Stromal cell of bone marrow (primary cell): ENCODE measurements at places on chromosomes 12 and 14.

GRCh38 chr12:112992541-112993398 lies 14.5 kb downstream of the OAS2 start:
- peak; percentile 51 for DNase-seq

DNA sequence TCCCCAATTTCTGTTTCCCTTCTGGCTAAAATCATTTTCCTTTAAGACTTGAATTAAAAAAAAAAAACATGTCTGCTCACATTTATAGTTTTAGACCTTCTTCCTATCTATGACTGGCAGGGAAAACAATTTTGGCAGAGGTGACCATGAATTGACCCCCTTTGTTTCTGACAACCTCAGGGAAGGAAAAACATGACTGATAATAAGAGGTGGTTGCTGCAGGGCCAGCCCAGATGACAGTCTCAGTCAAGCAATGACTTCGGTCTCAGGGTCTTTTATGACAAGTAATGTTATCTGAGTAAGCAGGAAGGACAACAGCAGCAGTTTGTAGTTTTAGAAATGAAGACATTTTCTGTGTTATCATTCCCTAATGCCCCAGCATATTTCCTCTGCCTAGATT lies 430.9 kb downstream of the LRIG3 start:
- no peak for DNase-seq

GRCh38 chr12:52661668-52662067 lies 9.7 kb upstream of the KRT2 start:
- DNase-seq: no peak

DNA sequence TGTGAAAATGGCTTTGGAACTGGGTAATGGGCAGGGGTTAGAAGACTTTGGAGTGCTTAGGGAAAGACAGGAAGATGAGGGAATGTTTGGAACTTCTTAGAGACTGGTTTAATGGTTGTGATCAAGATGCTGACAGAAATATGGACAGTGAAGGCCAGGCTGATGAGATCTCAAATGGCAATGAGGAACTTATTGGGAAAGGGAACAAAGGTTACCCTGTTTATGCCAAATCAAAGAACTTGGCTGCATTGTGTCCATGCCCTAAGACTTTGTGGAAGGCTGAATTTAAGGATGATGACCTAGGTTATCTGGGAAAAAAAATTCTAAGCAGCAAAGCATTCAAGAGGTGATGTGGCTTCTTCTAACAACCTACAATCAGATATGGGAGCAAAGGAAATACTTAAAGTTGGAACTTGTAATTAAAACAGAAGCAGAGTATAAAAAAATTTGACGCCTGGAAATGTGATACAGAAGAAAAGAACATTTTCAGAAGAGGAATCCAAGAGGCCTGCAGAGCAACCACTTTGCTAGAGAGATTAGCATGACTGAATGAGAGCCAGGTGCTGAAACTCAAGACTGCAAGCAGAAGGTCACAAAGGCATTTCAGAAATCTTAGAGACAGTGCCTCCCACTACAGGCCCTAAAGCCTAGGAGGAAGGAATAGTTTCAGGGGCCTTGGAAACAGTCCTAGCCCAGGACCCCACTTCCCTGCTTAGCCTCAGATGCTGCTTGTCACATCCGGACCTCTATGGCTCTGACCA lies 65.6 kb upstream of the FLRT2 start:
- DNase-seq: no peak

DNA sequence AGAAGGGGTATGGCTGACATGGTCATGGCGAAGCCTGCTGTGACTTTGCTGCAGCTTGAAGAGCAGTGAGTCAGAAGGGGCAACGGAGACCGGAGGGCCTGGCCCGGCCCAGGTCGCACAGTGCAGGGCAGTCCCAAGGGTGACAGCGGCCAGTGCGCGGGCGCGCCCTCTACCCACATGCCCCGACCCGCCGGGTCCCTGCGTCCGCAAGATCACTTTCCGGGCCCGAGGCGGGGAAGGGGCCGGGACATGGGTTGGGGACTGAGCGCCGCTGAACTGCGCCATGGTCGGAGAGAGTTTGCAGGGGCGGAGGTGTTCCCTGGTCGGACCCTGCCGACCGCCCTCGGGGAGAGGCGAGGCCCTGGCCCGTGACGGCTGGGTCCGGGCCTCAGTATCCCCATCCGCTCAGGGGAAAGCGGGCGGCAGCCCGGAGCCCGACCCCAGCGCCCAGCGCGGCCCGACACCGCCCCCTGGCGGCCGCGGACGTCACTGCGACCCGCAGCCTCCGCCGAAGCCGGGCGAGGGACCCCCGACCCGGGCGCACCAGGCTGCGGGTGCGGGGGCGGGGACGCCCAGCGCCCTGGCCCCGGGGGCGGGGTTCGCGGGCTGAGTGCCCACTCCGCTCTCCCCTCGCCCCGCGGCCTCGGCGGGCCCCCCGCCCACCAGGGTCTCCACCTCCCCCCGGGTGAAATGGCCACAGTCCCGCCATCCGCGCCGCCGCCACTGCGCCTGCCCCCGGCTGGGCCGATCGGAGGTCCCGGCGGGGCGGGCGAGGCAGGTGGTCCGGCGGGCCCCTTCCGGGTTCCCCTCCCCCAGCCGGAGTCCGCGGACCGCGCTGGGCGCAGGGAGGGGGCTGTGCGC lies 7.2 kb upstream of the ANKRD9 start:
- DNase-seq: no peak

GRCh38 chr14:64369201-64369600 lies 19.0 kb upstream of the MTHFD1 start:
- DNase-seq: no peak

GRCh38 chr14:73146111-73146510 lies 9.8 kb downstream of the PSEN1 start:
- no peak for DNase-seq

- DNase-seq: no peak
Measured at GRCh38 chr14:73091044-73091443, 32.7 kb downstream of the RBM25 start.

GRCh38 chr14:61598980-61599379 lies 96.3 kb upstream of the HIF1A start:
- no peak for DNase-seq

- DNase-seq: peak; percentile 31
Measured at GRCh38 chr12:46524778-46525177, 152.2 kb upstream of the SLC38A2 start.

DNA sequence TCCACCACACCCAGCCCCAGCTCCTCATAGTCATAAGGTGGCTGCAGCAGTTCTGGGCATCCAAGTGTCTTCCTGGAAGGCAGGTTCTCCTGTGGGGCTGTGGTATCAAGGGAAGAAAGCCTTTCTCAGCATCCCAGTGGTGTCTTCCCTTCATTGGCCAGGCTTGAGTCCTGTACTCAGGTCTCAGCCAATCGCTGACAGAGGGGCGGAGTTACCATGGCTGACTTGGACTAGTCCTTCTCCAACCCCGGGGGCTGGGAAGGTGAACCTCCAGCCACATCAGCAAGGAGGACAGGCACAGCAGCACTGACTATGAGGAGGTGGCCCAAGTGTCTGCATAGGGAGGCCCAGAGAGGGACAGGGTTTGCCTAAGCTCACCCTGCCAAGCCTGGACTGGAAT lies 64.0 kb upstream of the SLC24A4 start:
- DNase-seq: no peak

DNA sequence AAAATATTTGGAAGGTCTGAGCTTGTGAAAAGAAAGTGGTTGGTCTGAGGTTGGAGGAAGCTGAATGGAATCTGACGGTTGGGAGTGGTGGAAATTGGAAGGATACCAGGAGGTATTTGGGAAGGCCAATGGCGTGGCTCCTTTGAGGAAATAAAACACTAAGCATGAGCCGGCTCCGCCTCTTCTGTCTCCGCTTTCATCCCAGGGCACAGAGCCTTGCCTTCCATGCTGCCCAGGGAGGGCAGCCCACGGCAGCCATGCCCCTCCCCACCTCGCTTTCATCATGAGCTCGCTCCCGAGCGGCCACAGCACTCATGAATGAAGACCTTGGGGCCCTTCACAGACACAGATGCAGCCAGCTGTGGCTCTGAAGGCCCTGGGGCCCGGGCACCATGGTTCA lies 36.2 kb downstream of the HSP90AA1 start:
- DNase-seq: peak; percentile 86

- DNase-seq: peak; percentile 74
Measured at GRCh38 chr14:58738189-58738836, 100.6 kb downstream of the DACT1 start.

DNA sequence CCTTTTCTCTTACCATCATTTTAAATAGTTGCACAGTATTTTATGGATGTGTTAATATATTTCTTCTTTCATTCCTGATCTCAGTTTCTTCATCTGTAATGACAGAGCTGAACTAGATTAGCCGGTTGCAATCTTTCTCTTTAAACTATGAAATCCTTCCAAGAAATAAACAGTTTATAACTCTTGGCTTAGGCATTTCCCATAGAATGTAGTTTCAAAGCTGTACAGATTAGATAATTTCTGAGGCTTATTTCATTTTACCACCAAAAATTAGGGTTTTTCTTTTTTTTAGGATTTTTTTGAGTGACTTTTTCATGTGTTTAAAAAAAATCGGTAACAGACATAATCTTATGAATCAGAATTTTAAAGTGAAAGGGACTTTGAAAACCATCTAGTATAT lies 144.0 kb downstream of the RAD51B start:
- no peak for DNase-seq

- DNase-seq: no peak
Measured at GRCh38 chr14:99854831-99855230, 61.6 kb downstream of the EML1 start.

DNA sequence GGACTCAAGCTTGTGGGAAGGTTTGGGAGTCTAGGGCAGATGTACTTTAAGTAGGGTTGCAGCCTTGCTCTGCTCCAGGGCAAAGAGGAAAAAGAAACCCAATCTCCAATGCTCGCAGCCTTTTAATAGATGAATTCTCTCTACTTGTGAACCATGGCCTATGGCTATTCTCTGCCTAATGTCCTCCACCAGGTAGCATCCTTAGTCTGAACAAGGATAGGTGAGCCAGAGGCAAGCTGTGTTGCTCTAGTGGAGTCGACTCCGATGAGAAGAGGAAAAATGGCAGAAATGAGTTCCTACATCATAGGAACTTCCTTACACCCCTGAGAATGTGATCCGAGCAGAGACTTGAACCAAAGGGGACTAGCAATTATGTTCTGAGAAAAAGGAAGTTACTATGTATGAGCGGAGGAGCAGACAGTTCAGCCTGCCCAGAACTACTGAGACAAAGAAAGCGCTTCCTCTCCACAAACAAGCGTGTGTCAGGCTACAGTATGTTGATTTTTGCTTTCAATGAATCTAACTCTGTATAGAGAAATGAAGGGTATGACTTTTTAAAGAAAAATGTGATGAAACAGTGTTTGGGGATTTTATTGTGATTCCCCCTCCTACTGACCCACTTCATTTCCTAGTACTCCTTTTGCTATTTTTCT lies 153.6 kb upstream of the ARID2 start:
- DNase-seq: no peak
